Activated CD8-positive, alpha-beta memory T cell treated with anti-CD3 and anti-CD28 coated beads for 24 hours (primary cell): ENCODE measurements at places on chromosomes 3 and 15.

DNA sequence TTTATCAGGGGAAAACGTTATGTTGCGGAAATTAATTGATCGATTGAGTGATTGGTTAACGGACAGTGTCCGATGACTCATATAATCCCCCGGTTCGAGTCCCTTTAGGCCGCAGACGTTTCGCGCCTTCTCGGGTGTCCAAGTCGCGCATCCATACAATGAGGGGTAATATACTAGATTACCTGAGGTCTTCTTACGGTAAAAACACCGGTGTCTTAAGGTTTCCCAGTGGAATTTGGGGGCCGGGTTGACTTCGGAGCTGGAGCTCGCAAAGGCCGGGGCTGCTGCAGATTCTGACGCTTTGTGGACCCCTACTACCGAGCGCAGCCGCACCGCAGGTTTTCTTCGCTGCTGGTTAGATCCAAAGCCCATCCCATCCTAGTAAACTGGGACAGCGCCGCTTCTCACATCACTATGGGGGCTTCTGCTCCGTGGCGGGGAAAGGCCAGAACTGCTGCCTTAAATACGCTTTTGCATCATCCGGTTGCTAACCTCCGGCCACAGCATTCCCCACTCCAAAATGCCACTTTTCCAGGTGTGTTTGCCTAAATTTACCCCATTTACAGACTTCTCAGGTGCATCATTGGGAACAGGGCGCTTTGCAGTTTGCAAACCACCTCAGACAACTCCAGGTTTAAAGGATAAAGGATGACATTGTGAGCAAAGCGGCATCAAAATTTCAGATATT, 858 bp upstream of the SACM1L start:
- DNase-seq = peak; percentile 78

DNA sequence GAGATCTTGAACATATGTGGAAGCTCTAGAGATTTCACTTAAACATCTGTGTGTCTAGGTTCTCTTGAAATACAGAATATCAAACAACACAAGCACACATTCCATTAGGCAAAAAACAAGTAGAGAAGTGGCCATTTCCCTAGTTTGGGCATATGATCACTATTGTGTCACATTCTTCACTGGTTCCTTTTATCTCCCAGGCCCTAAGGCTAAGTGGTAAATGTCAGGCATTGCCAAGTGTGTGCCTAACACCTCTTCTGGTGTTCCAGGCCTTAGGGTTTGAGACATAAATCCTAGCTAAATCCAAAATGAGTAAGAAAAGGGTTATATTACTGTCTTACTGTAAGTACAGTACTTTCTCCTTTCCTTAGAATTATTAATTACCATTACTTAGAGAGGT, 880.1 kb downstream of the PDCD6IP start:
- no peak for DNase-seq

DNA sequence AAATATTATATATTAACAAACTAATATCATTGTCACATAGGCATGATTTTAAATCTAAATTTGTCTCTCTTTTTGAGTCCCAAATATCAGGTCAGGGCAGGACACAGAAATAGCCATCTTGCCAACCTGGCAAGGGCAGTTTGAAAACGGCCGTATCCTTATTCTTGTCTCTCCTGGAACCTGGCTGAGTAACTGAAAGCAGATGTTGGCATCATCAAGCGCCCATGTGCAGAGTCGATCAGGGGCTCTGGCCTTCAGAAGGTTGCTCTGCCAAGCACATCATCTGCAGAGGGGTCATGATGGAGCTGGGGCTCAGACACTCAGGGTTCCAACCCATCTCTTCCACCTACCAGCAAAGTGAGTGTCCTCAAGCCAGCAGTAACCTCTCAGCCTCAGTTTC, 55.2 kb upstream of the OCA2 start:
- no peak for DNase-seq

- DNase-seq = no peak
Measured at GRCh38 chr15:48031466-48031865, 89.3 kb upstream of the SLC24A5 start.

DNA sequence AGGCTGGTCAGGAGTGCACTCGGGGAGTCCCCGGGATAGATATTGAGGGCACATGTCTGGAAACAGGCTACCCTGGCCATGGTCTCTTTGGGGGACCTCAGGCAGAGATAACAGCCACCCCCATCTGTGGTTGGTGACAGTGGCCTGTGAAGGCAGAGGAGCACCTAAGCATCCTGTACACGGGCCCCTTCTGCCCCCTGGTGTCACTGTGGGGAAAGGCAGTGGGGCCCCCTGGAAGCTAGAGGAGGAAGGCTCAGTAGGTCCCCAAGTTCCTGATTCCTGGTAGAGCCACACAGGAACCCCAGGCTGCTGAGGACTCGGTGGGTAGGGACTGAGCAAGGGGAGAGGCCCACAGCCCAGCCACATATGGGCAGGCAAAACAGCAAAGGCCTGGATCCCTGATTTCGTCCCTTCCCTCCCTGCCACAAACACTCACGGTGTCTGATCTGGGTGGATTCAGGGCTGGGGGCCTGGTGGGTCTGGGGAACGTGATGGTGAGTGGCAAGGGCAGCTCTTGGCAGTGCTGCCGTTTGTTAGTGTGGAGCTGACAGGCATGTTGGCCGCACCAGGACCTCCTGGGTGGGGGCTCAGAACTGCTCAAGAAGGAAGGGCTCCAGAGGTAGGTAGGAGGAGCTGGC, 14.1 kb upstream of the CXCR6 start:
- peak; percentile 89 for DNase-seq

GRCh38 chr15:43934480-43934879, 107.7 kb downstream of the WDR76 start:
- DNase-seq = no peak

GRCh38 chr15:50259276-50259675, 6.2 kb downstream of the HDC start:
- no peak for DNase-seq
